CD4-positive, alpha-beta T cell treated with Interferon alpha-2 for 1 hour (primary cell): ENCODE measurements at places on chromosomes 5 and 9.

DNA sequence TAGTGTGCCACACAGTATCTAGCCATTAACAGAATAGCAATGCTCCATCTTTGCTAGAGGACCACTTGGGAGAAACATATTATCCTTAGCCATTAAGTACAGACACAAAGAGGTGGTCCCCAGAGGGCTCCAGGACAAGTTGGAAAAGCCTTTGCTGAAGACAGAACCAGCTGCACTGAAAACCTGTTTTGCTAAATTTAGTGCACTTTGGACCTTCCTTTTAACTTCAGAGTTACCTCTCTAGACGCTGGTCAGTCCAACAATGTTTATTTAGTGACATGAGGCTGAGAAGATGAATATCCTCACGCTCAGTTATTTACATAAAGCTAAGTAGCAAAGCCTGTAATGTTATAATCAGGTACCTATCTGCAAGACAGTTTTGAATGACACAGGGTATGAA, 265.0 kb upstream of the ZNF608 start:
- DNase-seq, result no peak

DNA sequence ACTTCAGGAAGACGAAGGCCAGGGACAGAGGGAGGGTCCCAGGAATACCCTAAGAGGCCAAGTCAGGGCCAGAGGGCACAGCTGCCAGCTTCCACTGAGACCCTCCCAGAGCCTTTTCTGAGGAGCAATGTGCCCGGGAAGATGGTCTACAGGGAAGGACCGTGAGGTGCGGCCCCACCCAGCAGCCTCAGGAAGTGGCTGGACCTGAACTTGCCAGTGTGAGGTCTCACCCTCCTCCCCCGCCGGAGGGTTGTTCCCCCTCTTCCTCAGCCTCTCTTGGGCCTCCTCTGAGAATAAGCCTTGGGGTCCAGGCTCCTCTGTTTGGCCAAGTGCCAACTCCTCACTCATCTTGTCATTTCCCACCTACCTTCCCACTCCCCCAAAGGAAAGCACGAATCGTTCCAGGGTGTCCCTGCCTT, 13.4 kb upstream of the SLC25A51 start:
- no peak for DNase-seq

- no peak for DNase-seq
These were observed 21.5 kb downstream of the NUDT12 start for GRCh38 chr5:103541114-103541513.

GRCh38 chr5:128455841-128456361, 82.1 kb downstream of the FBN2 start:
- DNase-seq, result no peak

DNA sequence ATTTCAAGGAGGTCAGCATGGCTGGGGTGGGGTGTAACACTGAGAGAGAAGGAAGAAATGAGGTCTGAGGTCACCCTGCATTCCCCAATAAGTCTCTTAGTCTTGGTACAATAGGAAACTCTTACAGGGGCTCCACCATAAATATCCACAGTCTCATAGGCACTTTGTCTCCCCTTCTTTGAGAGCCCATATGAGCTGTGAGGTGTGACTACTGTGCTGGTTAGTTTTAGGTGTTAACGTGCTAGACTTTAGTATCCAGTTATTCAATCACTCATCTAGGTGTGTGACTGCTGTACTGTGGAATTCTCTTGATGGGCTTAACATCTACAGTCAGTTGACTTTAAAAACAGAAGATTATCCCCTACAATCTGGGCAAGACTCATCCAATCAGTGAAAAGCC, 378.1 kb upstream of the RFX3 start:
- no peak for DNase-seq

DNA sequence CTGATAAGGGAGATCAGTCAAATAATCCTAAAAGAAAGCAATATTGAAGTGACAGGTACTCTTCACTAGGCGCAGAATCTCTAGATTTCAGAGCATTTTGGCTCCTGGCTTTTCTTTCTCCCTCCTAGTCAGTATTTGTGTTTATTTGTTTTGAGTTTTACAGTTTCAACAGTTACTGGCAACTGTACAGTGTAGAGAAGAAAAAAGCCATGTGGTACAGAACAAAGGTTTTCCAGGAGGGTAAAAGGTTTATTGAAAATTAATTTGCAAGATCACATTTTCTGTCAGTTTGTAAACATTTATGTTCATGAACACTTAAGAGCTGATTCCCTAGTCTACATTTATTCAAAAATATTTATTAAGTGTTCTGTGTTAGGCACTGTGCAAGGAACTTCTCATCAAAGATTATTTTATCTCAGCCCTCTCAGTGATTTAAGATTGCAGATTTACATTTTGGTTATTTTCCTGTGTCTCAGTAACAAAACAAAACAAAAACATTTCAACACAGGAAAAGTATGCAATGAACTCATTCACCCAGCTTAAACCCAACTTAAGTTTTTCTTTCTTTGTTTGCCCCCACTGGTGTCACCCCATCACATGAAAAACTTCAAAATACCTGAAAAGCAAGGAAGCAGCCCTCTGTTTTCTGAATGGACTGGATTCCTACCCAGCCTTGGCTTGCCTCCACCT, 12.9 kb downstream of the MINAR2 start:
- no peak for DNase-seq

DNA sequence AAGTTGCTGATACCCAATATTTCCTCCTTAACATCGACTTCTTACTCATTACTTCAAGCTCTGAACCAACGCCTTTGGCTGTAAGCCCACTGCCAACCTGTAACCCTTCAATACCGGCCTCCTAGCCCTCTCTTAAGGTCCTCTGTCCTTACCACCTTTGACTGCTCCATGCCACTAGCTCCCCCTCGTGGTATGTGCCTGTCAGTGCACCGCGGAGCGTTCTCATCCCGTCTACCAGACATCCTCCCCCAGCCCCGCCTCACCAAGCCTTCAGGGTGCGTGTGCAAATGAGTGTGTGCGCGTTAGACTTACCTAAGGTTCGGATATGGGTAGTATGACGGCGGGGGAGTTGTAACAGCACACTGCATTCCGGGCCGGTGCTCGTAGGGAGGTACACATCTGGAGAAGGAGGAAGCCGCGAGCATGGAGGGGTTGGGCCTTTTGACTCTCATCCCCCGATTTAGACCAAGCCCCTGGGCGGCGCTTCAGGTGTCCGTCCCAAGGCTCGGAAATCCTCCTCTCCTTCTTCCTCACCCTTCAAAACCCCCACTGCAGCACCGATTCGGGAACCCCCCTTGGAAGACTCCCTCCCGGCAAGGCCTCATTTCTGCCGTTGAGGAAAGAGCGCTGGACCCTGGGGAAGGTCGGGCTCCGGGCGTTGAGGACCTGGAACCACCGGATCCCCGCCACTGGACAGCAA, 2.8 kb upstream of the MYORG start:
- DNase-seq, result peak; percentile 93

- no peak for DNase-seq
These were observed 1.1 kb downstream of the FAT2 start for GRCh38 chr5:151589878-151590570.

DNA sequence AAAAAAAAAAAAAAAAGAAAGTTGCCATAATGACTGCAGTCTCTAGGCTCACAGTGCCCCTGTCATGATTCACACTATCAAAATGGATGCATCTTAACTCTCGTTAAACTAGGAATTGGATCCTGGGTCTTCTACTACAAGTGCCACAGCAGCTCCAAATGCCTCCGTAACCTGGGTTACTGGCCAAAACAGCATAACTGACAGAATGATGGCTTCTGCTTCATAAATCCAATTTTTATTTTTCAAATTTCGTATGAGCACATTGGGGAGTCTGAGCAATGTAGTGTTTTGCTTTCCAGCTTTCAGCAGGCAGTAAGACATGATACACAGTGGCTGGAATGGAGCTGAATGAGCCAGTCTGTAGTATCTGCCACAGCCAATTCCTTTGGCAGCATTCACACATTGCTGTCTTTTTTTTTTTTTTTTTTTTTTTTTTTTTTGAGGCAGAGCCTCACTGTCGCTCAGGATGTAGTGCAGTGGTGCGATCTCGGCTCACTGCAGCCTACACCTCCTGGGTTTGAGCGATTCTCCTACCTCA, 36.0 kb upstream of the NPM1 start:
- DNase-seq, result no peak

GRCh38 chr9:137611623-137612609, 6.4 kb downstream of the ARRDC1 start:
- DNase-seq, result no peak
